ENCODE measurements at places on chromosomes 5 and 9. TPM values are rescaled to one million over a fixed set of nuclear protein-coding genes. Genes with fewer than 3 reads are reported as not detected.

DNA sequence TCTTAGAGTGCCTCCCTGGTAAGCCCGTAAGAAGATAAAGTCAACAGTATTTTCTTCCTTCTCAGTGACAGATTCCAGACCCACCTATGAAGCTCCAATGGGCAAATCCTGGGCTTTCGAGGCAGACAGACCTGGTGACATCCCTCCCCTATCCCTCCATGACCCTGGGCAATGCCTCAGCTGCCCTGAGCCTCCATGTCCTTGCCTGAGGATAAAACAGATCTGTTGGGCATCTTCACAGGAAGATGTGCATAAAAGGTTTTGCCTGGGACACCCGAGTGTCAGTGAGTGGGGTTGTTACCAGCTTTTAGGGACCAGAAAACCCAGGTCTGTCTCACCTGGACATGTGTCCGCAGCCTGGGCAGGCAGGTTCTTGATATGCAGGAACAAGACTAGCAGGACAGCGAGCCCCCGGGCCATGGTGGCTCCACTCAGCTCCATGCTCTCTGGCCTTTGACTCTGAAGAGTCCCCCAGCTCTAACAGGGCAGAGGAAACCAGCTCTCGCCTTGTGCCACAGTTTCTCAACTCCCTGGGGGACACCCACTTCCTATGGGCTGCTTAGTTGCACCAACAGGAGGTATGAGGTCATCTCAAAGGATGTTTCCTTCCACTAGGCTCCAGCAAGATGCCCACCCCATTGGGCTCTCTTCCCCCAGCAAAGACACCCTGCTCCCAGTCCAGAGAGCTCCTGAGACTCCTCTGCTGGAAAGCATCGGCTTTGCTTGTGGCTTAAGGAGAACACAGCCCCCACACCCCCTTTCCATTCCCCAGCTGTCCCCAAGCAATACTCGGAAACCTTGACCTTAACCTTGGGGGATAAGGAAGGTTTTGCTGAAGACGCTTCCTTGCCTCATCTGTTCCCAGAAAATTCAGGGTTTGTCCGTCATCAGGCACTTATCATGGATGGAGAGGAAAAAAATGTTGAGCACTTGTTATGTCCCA is at the start of gene FCN1:
Gene FCN1 (minus strand): TSS at position 482 of the 943 bp plus-strand sequence. CDS start 41 bp downstream, at position 441.
- DNase-seq, result no peak

GRCh38 chr5:174306345-174307030 is 261.0 kb downstream of the NSG2 start:
- no peak for DNase-seq

DNA sequence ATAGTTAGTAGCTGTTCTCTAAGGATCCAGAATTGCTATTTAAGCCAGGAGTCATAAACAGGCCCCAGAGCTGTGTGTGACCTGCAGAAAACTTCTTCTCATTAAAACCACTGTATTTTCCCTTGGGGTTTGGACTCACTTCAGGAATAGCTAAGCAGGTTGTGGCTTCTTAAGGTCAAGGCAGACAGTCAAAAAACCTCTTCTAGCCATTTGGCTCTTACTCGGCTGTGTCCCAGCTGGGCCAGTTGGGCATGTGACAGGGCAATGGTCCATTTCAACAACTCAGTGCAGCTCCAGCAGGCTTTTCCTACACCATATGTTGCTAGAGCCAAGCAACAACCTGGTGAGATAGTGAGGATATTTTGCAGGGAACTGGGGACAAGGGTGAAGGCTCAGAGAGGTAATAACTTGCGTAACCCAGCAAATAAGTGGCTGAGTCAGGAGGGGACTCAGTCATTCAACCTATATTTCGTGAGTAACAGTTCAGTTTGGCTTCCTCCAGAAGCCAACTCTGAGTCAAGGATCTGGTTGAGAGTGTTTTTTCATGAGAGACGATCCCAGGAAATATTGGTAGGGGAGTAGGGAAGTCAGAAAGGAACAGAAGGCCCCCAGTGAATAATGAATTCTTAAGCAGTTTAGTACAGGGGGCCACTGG is 115.4 kb upstream of the PPP2R2B start:
- DNase-seq, result no peak

- DNase-seq, result no peak
Measured at GRCh38 chr9:80448996-80449395, 877.2 kb downstream of the TLE4 start.

GRCh38 chr9:5630081-5630507 is 1.2 kb downstream of the RIC1 start:
- DNase-seq, result peak; percentile 46

GRCh38 chr5:95083606-95084005 is 201.3 kb downstream of the MCTP1 start:
- no peak for DNase-seq

BASP1 gene
- total RNA-seq, result 1.6 TPM

BTNL9 gene
- total RNA-seq, result not detected

HAVCR1 gene
- 7.9 TPM for total RNA-seq

TPM2 gene
- total RNA-seq, result 38.8 TPM

GRCh38 chr5:40801771-40802562 is 3.8 kb upstream of the PRKAA1 start:
- DNase-seq, result no peak

GRCh38 chr9:550333-550732 is 291.2 kb upstream of the DMRT1 start:
- DNase-seq, result no peak

PCDHA9 gene
- not detected for total RNA-seq

NDST1 gene
- total RNA-seq, result 2.4 TPM

COL15A1 gene
- total RNA-seq, result not detected

DNA sequence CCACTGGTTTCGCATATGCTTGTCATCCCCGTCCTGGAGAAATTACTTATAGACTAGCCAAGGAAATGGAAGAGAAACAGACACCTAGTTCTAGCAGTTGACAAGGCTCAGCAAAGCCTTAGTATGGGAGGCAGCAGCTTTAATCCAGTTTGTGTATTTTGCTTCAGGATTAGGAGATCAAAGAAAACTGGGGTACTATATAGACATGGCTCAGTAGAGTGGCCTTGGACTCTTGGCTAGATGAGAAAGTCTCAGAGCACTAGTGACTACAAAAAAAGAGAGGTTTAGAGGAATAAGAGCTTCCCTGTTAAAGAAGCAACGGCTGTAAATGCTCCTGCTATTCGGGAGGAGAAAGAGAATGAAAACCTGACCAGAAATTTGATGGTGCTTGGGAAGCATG is 349.1 kb downstream of the CTNND2 start:
- no peak for DNase-seq

KCNV2 gene
- total RNA-seq, result not detected

DNA sequence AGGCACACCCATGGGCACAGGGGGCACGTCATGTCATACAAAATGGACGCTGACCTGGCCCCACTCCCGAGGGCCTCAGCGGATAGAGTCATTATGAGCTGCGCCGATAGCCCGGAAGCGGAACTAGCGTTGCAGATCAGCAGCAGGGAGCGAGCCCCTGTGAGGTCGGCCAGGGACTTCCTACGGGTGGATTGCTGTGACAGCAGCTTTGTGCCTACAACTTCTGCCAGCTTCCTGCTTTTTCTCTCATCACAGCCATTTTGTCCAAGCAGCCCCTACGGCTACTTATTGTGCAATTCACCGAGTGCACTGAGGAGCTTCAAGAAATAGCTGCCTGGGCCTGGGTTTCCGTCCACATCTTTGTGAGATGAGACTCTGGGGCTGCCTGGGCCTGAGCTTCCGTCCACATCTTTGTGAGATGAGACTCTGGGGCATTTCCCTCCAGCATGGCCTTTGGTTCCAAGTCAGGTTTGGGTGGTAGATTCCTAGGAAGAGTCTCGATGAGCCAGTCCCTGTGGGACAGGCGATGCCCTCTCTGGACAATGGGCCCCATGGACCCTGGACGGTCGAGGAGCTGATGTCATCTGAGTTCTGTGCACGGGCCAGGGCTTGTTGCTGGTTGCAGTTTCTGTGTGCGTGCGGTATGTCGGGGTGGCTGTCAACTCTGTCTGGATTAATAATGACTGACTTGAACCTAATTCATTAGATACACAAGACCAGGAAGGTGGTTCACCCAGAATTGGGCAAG is 67.0 kb upstream of the GNE start:
- DNase-seq, result no peak

DNA sequence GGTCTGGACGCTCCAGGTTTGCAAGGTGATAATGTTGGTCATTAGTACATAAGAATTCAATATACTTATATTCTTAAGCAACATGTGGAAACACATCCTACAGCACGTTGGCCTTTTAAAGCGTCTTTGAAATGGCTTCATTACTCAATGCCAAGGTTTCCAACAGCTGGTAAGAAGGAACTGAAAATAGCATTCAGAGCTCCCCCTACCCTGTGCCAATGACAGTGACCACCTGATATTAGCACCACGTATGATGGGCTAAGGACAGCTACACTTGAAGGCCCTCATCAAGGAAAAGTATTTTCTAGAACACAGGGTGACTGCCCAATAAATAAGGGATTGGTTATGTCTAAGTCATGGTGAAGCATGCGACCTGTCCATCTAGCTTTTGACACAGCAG is 9.9 kb downstream of the ZNF622 start:
- DNase-seq, result no peak

GRCh38 chr5:139094154-139095131 is 103.7 kb downstream of the SIL1 start:
- DNase-seq, result no peak

RABEPK gene
- total RNA-seq, result 14.2 TPM

CANX gene
- 180 TPM for total RNA-seq

LYSMD3 gene
- 34.4 TPM for total RNA-seq

SLC4A9 gene
- total RNA-seq, result not detected

GABBR2 gene
- total RNA-seq, result not detected

BOD1 gene
- total RNA-seq, result 19.4 TPM

- DNase-seq, result no peak
Measured at GRCh38 chr9:20023961-20024571, 235.2 kb upstream of the SLC24A2 start.

GRCh38 chr5:11323761-11324160 is 562.7 kb upstream of the DAP start:
- DNase-seq, result no peak

GRCh38 chr5:9189681-9190080 is 356.2 kb downstream of the SEMA5A start:
- DNase-seq, result no peak

CTSV gene
- 0.17 TPM for total RNA-seq

- no peak for DNase-seq
Measured at GRCh38 chr9:3662671-3663070, 136.9 kb upstream of the RFX3 start.

DNA sequence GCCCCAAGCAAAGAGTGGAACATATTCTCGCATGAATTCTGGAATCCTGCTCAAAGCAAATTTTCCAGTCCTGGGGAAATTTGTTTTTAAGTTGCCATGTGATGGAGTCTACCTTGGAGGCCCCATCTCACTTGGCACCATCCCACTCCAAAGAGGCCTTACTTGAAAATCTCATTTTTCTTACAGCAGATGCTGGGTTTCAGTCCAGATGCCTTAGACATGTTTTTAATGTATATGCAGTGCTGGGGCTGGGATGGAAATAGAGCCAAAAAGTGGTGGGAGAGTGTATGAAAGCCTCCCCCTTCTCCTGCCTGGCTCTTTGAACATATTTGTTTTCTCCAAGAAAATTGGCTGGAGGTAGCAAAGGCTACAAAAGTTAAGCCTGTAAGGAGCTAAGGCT is 493.7 kb downstream of the ENC1 start:
- no peak for DNase-seq

FYB1 gene
- total RNA-seq, result 639 TPM

GEMIN5 gene
- total RNA-seq, result 8.0 TPM

DNA sequence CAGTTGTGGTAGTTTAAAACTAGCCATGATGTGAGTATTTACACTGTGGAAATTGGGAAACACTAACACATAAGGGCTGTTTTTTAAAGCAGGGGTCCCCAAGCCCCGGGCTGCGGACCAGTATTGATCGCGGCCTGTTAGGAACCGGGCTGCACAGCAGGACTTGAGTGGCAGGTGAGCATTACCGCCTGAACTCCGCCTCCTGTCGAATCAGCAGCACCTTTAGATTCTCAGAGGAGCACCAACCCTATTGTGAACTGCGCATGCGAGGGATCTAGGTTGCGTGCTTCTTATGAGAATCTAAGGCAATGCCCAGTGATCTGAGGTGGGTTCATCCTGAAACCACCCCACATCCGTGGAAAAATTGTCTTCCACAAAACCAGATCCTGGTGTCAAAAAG is 127.8 kb downstream of the PCSK5 start:
- no peak for DNase-seq

GRCh38 chr9:134243778-134244467 is 79.6 kb upstream of the RNU6ATAC start:
- DNase-seq, result peak; percentile 14

MARCOL gene
- not detected for total RNA-seq
